CD4-positive, alpha-beta T cell treated with Interleukin-17A for 1 hour (primary cell): ENCODE measurements at places on chromosomes 11 and 22.

DNA sequence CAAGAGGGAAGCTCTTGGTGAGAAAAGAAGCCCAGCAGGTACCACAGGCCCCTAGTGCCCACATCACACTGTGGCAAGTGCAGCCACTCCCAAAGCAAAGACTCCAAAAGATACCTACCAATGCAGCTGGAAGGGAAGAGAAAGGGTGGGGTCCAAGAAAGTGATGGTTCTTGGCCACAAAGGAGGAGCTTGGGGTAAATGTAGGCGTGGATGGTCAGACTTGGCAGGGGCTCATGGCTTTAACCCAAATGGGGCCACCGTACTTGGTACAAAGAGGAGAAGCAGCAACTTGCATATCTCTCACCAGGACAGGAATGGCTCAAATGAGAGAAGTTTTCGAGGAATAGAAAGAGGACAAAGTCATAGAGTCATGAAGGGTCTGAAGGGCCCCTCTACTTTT, 4.8 kb downstream of the MAP3K11 start:
- no peak for DNase-seq

GRCh38 chr22:49303061-49303735, 524.5 kb downstream of the BRD1 start:
- no peak for DNase-seq

DNA sequence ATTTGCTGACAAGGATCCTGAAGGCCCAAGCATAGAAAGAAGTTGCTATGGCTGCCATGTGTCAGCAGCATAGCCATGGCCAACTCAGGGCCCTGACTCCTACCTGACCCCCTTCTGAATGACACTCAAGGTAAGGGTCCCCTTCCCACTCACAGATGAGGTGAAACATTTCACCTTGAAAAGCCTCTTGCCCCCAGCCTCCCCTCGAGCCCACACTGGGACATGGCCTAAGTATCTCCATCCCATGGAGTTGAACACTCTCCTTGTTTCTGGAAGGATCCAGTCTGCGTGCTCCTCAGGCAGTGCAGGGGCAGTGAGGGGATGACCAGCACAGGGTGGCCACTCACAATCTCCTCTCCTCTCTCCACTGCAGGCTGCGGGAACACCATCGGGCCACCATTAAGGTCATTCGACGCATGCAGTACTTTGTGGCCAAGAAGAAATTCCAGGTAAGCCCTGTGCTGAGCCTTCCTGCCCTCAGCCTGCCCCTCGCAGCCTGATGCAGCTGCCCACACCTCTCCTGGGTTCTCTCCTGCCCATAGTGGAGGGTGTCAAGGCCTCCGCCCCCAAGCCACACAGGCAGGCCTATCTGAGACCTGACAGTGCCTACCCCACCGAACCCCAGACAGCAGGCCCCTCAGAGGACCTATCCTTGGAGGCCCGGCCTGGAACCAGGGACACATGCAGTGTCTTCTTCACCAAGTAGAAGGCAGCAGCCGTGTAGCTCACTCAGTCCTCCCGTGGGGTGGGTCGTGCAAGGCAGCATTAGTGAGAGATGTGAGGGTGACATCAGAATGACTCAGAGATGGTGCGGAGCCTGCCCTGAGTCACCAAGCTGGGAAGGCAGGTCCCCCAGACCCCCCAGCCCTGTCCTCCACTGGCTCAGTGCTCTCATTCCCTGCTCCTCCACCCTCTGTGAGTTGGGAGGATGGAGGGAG, 68.9 kb upstream of the KCNQ1OT1 start:
- DNase-seq, result no peak

- peak; percentile 7 for DNase-seq
Observed at GRCh38 chr11:122984186-122985011, 2.8 kb upstream of the BSX start.

DNA sequence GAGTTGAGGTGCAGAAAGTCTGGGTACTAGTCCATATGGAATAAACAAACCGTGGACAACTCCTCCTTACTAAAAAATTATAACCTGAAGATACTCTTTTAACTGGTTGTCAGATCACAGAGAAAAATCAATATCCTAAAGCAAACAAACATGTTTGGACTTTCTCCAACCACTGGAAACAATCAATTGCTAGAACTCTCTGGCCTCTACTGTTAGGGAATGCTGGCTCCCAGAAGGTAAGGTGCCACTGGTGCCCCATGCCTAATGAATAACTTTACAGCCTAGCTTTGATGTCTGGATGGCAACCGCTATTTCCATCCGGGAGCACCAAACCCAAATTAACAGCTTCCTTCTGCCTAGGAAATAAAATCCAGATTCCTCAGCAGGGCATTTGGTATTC, 74.5 kb downstream of the AMBRA1 start:
- DNase-seq, result no peak

DNA sequence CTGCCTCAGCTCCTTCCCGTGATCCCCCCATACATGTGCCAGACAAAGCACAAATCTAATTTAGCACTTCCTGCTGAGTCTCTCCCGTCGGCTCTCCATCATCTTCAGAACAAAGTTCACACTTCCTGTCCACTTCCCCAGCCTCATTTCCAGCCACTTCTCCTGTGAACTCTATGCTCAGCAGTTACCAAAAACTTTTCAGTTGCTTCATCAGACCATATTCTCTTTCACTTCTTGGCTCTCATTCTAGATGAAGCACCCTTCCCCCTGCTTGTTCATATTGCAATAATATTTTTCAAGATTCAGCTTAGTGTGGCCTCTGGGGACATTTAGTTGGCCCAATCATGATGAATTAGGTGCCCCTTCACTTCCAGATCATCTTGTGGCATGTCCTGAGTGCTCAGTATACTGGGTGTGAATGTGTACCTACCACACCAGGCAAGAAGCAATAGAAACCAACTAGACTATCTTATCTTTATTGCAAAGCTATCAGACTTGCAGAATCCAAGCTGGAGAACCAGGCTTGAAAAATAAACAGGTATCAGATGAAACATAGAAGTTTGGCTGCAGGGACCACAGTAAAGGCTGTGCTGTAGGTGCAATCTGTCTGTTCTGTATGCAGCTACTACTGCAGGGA, 115.8 kb downstream of the NXPE2 start:
- no peak for DNase-seq
